ENCODE measurements at places on chromosomes 13 and 19.

DNA sequence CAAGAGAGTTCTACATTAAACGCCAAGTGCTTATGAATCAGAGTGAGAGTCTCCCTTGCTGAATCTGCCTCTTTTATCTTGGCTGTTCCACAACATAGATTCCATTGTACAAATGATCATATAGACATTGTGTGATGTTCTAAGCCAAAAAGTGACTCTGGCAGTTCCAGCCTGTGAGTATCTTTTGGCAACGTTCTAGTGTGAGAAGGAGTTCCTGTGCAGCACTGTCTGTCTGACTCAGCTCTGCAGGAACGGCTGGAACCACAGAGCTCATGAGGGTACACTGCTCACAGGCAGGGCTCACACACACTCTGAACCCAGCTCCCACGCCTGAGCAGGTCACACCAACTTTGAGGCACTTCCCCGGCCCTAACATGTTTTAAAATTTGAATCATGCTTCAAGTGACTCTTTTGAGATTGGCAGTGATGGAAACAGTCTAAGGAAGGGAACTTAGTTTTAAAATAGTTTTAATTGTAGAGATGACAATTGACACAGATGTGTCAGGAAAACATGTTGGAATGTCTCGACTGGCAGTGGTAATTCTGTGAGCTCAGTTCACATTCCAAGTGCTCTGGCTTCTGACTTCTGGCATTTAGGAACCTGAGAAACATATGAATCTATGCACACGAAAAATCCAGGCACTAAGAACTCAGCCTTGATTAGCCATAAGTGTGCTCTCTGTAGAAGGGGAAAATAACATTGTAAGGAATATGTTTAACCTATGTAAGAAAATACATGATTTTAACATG is 272.0 kb downstream of the UQCRFS1 start:
- DNase-seq: no peak

DNA sequence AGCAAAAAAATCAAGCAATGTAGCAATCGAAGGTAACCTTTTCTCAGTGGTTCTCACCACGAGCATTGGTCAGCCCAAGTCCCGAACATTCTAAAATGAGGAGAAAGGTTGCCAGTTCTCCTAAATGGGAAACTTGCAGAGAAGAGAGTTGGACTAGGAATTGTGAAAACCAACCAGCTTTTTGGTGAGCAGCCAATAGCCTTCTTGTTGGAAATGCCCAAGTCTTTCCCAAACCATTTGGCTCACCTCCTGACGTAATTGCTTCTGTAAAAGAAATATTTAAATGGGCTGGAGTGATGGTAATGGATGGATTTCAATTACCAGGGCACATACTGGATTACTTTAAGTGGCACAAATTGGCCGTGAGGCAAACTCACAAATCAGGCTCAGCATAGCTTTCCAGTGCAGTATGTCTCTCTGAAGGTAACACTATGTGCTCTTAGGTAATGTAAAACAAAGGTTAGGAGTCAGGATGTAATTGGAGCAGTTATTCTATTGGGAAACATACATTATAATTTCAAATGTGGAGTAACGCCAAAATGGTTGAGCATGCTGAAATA is 423.2 kb downstream of the KLF5 start:
- no peak for DNase-seq

DNA sequence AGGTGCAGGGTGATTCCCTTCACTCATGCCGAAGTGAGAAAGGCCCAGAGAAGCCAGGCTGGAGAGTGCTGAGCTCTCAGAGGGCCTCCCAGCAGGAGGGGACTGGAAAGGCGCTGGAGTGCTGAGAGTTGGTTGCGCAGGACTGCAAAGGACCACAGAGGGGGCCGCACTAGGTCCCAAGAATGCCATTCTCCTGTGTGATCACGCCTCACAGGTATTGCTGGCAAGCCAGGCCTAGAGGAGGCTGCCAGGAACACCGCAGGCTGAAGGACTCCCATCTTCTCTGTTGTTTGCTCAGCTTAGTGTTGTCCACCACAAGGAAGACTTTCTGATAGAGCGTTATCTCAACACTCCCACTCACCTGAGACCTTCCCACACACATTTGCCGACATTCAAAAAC is 165.0 kb downstream of the FGF14 start:
- no peak for DNase-seq

DNA sequence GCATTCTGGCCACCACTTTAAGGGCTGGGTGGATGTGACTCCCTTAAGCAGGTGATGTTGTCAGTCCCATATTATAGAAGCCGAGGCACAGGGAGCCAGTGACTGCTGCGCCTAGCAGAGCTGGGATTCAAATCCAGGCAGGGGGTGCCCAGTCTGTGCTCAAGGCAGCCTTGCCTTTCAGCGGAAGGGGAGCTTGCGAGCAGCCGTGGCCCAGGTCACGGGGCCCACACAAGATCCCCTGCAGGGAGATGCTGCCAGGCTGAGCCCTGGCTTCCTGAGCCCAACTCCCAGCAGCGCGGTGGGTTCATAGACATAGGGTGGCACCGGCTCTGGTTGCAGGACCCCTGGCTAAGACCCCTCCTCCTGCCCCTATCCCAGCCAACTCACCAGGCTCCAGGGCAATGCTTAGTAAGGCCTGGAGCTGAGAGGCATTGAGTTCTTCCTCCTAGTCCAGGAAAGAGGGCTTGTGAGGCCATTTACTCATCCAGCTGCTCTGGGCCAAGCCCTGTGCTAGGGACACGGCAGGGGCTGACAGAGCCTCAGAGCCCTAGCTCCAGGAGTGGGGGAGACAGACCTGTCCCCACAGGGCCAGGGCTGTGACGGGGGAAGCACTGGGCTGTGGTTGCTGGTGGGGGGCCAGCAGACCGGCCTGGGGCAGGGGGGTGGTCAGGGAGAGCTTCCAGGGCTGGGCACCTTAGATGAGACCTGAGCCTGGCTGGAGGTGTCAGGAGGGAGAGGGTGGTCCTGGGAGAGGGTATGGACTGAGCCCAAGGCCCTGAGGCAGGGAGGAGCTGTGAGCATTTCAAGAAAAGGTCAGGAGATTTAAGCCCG is 9.6 kb downstream of the CAPN12 start:
- DNase-seq: peak; percentile 81

GRCh38 chr19:13121551-13122274 is 3.6 kb downstream of the NACC1 start:
- DNase-seq: peak; percentile 63

DNA sequence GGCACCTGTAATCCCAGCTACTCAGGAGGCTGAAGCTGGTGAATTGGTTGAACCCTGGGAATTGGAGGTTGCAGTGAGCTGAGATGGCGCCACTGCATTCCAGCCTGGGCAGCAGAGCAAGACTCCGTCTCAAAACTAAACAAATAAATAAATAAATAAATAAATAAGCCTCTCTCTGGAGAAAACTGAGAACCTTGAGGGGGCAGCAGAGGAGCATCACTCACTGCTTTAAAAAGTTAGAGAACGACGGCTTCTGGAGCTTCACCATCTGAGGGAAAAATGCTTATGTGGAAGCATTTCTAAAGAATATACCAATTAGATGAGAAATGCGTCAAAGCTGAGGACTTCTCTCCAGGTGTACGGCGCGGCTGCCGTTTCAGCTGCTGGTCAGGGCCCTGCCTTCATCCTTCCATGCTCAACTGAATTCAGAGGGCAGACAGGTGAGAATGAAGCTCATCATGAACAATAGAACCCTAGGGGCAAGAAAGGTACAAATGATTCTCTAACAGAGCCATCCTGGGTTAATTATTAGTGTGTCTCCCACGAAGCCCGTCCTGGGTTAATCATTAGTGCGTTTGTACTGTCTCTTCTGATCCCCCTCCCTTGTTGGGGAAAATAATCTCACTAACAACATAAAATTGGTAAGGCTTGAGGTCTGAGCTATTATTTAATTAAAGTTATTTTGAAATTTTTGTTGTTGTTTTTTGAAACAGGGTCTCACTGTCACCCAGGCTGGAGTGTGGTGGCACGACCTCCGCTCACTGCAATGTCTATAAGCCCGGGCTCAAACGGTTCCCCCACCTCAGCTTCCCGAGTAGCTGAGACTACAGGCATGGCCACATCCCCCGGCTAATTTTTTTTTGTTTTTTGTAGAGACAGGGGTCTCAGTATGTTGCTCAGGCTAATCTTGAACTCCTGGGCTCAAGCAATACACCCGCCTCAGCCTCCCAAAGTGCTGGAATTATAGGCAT is 80.1 kb downstream of the IPO5 start:
- DNase-seq: no peak

DNA sequence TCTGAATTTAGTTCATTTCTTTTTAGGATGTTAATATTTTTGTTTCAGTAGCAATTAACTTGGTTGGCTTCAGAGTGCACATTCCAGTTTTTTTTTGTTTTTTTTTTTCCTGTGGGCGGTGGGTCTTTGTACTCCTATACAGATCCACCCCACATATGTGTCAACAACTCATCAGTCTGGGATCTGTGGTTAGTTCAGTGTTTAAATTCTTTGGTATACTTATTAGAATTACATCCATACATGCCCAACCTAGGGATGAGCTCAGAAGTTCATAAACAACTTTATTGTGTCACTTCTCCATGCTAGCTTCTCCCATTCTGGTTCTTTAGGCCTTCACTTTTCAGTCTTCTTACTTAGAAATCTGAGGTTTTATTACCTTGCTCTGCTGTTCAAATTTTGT is 50.9 kb downstream of the PCCA start:
- no peak for DNase-seq

DNA sequence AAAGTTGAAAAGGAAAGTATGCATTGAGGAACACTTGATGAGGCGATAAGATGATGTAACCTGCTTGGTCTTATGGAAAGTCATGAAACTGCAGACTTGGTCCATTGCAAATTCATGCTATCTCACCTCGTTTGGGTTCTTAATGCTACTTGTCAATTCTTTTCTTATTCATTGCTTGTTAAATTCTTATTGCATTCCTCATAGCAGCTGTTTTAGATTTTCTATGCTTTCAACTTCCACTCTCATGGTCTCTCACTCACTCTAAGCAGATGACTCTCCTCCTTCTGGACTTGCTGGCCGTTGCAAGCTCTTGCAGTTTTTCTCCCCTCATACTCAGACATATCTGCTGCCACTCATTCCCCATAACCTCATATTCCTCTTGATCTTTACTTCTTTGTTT is 67.8 kb upstream of the CSNK1A1L start:
- no peak for DNase-seq

DNA sequence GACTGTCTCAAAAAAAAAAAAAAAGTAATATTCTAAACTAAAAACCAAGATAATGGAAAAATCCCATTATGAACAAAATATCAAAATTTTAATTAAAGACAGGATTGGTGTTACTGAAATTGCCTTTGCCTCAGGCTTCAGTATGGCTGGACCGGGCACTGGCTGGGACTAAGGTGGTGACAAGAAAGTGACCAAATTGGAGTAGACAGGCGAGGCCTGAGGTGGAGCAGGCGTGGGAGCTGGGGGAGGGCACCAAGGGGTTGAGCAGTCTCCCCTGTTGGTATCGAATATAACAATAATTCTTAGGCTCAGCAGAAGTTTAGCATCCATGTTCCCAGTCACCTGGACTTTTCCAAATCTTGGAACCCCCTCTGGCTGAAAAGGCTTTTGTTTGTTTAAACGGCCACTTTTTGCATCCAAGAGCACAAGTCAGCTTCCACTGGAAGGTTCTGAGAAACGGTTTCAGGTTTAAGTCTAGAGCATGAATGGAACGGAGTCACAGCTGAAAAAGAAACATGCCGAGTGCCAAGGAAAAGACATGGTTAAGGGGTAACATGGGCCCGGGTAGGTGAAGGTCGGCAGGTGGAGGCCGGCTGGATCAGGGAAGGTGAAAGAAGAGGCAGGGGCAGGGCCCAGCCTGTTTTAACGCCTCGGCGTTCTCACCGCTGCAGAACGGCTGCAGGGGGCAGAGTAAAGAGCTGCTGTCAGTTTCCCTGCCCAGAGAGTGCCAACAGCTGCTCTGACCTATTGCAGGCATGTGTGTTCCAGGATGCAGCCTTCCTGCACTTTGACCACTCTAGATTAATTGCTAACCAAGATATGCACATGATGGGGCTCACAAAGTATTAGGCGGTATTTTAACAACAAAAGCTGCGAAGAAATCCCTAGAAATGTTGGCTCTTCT is 104.4 kb downstream of the TM9SF2 start:
- DNase-seq: peak; percentile 66

GRCh38 chr13:94261163-94261562 is 218.3 kb downstream of the DCT start:
- no peak for DNase-seq

GRCh38 chr19:5251096-5252065 is 89.2 kb downstream of the PTPRS start:
- DNase-seq: no peak
